ENCODE measurements at places on chromosomes 7 and 10.

- no peak for DNase-seq
Observed at GRCh38 chr7:86951895-86952294, 107.6 kb downstream of the ELAPOR2 start.

DNA sequence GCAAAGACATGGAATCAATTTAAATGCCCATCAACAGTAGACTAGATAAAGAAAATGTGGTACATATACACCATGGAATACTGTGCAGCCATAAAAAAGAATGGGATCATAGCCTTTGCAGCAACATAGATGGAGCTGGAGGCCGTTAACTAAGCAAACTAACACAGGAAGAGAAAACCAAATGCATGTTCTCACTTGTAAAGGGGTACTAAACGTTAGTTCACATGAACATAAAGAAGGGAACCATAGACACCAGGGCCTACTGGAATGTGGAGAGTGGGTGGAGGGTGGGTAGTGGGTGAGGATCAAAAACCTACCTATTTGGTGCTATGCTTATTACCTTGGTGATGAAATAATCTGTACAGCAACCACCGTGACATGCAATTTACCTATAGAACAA lies 78.4 kb upstream of the GSDME start:
- DNase-seq: no peak

- DNase-seq: no peak
Observed at GRCh38 chr7:121341933-121342332, 13.1 kb downstream of the WNT16 start.

DNA sequence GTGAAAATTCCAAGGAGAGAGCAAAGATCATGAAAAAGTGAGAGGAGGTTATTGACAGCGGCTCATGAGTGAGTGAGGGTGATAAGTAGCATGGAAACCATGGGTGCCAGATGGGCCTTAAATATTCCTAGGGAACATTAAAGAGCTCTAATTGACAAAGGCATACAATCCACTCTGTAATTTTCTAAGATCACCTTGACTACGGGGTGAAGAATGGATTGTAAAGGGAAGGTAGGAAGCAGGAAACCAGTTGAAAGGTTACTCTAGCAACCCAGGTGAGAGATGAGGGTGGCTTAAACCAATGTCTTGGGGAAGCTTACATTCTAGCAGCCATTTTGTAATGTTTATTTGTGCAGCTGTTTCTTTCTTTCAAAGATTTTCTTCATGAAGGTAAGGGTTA lies 75.7 kb downstream of the RSU1 start:
- no peak for DNase-seq

- DNase-seq: no peak
Observed at GRCh38 chr10:17143055-17143690, 13.6 kb upstream of the CUBN start.

DNA sequence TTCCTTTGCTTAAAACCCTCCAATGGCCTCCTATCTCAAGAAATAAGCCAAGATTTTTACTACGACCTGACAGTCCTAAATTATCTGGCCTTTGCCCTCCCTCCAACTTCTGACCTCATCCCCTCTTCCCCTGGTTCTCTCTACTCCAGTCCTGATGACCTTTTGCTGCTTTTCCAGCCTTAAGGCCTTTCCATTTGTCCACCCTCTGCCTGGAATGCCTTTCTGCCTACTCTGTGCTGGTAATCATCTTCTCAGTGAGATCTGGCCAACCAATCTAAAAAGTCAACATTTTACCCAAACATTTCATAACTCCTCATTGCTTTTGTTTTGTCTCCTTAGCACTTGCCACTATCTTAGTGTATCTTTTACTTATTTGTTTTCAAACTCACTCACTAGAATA lies 75.7 kb downstream of the VPS41 start:
- DNase-seq: no peak

DNA sequence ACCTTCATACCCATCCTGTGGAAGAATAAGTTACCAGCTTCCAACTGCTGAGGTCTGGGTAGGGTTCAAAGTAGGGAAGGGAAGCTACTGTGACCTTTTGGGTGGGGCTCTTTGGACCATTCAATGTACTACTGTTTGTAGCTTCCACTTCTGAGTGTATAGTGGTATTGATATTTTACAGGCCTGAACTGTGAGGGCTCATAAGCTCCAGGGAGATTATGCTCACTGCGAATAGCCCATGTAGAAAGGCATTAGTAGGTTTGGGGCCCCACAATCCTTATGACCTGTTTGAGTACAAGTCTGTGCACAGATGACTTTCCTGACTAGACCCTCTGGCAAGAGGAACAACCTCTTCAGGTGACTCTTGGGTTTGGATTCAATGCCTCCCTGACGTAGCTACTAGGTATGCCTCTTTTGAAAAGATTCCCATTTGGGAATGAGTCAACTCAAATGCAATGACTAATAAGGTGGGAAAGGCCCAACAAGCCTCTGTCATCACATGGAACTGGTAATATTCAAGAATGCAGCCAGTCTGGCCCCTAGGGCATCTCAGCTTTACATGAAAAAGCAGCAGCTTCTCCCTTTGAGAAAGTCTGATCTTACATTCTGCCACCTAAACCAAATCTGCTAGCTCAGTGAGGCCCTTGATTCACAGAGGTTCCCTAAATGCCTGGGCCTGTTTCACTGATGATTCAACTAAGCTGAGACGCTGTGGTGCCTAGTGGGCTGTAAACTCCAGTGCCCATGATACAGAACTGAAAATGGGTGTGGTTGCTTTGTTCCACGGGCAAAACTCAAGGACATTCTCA lies 79.8 kb downstream of the ABI1 start:
- DNase-seq: no peak

- no peak for DNase-seq
Observed at GRCh38 chr7:1521456-1521855, 9.0 kb upstream of the MAFK start.

DNA sequence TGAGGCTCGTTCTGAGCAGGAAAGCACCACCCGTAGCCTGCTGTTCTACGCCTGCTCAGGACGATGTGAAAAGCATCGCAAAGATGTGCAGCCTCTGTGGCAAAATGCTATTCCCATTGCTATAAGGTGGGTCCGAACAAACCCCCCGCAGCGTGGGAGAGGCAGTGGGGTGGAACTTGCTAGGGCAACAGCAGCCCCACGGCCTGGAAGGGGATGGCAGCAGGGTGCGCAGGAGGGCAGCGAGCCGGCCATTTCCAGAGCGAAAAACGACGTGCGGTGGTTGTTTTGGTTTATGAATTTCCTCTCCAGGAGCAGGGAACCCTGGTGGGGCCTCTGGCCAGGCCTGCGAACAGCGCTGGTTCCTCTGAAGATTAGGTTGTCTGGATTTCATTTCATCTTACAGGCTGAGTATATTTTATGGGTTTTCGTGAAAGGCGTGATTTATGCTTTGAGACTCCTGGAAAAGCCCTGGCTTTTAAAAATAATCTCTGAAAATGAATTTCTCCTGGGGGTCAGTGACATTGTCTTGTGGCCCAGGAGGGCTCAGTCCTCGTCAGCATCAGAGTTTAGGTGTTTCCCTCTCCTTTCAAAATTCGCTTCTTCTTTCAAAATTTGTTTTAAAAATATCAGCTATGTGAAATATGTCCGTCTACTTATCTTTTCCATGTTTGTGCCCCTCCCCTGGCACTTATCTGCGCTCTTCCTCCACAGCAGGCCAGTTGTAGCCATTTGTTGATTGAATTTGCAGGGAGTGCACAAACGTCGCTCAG lies 42.3 kb upstream of the UBE3C start:
- DNase-seq: no peak

GRCh38 chr7:33079096-33079495 lies 16.5 kb upstream of the NT5C3A start:
- no peak for DNase-seq

- no peak for DNase-seq
Observed at GRCh38 chr10:102675011-102675665, 30.9 kb downstream of the TRIM8 start.

GRCh38 chr7:121739465-121739864 lies 133.5 kb upstream of the PTPRZ1 start:
- no peak for DNase-seq

DNA sequence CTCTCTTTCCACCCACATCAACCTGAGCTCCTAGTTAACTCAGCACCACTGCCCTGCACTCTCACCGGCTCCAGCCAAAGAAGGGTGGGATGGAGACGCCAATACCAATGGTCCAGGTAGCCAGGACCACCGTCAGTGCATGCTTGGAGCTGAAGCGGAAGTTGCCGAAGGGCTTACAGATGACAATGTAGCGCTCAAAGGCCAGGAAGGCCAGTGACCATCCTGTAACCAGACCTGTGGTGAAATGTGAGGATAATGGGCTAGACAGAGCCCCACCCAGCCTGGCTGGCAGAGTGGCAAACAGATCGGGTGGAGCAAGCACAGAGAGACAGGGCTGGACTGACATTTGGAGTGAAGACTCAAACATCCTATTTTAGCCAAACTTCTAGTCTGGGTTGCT lies 673 bp downstream of the OPN1SW start:
- DNase-seq: no peak

GRCh38 chr7:4759211-4759610 lies 16.2 kb upstream of the AP5Z1 start:
- DNase-seq: no peak

DNA sequence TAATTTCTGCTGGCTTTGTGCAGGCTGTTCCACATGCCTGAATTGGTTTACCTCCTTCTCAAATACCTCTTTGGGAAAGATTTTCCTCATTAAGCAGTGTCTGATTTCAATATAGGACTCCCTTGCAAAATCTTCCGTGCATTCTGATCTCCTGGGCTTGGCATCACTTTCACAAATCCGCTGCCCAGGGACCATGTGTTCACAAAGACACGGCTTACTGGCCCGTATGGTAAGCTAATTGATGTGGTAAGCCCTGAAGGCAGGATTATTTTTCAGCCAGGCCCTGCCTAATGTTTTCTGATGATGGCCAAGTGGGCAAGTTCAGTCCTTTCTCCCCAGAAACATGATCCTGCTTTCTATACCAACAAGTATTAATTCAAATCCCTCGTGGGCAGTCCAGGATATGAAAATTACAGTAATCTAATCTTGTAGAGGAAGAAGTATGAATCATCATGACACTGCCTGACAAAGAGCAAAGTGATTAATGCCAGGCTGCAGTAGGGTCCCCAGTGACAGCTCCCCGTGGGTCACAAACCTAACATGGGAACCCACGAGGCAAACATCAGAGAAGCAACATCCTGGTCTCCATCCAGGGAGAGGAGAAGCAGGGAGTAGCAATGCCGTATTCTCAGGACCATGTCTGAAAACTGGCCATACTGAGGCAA lies 11.6 kb upstream of the SVIL start:
- DNase-seq: no peak

DNA sequence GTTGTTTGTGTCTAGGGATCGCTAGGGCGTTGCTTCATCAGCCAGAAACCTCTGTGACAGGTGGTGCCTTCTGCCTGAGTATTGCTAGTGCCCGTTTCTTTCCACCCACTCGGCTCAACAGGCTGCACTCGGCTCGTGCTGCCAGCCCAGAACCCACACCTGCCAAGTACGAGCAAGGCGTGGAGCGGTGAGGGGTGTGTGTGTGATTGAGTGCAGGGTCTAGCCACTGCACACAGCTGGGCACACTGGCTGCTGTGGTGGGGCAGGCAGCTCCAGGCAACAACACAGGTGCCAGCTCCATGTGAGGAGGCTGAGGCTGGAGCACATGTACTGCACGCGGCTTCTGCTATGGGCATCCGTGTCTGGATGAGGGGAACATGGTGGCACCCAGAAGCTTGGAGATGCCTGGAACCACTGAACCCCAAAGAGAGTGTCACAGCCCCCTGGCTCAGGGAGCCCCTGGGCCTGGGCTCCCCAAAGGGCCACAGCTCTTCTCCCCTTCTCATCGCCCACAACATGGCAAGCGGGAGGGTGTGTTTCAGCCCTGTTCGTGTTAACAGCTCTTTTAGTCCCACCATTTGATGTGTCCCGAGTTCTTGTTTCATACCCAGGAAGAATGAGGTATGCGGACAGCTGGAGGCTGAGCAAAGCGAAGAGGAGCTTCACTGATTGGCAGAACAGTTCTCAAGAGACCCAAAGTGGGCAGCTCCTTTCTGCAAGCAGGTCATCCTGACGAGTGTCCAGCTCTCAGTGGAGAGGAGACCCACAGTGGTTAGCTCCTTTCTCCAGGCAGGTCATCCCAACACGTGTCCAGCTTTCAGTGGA lies 78.1 kb downstream of the HDAC9 start:
- no peak for DNase-seq

DNA sequence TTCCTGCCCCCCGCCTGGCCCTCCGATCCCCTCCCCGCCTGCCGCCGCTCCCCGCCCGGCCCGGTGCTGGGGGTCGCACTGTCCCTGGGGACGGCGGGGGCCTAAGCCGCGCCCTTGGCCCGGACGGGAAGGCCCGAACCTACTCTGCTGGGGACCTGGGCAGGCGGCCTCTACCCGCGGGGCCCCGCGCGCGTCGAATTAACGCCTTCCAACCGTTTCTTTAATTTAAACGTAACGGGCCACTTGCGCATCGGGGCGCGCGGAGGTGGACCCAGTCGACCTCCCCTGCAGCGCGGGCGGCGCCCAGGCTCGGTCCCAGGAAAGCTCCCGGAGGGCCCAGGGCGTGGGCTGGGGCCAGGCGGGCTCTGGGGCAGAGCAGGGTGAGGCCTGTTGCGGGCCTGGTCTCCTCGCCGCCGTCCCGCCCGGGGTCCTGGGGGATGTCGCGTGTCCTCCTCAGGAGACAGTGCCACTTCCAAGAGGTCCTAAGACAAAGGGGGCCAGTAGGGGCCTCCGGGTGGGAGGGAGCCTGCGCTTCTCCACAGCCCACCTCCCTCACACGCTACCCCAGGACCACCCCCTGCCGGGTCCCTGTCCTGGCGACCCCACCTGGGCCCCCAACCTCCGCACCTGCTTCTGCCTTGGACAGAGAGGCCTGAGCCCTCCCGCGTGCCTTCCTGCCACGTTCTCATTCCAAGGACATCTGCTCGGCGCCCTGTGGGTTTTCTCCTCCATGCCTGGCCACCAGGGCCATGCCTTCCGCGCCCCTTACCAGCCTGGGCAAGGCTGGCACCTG lies 658 bp upstream of the PTPRN2 start:
- DNase-seq: no peak

GRCh38 chr10:28020993-28021982 lies 22.4 kb upstream of the ODAD2 start:
- DNase-seq: no peak

GRCh38 chr10:89346405-89347254 lies 18.8 kb downstream of the IFIT3 start:
- DNase-seq: no peak

DNA sequence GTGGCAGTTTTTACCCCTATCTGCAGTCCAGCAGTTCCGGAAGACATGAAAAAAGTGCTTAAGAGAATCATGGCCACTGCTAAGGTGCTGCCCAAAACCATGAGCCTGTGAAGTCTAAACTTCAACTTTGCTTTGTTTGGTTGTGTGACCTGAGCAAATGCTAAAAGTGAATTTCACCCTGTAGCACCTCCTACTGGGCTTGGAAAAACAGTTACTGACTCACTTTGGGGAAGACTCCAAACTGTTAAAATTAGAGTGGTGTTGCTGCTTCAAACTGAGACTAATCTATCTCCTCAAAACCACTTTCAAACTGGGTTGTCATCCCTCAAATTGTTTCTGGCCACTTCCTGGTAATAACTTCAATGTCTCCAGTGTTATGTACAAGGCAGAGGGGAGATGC lies 21.3 kb downstream of the MKX start:
- no peak for DNase-seq

- no peak for DNase-seq
Observed at GRCh38 chr10:3958472-3958996, 173.5 kb upstream of the KLF6 start.

- DNase-seq: no peak
Observed at GRCh38 chr10:35331894-35332640, 4.2 kb upstream of the CCNY start.

Measured in GF-D8 (cell line).